ENCODE measurements at places on chromosomes 12 and 14.

- no peak for DNase-seq
Measured at GRCh38 chr12:29343022-29343799, 37.8 kb downstream of the ERGIC2 start.

- DNase-seq = no peak
Measured at GRCh38 chr12:44317651-44318126, 481.8 kb downstream of the TMEM117 start.

GRCh38 chr14:22305607-22306006 lies 283.4 kb downstream of the DAD1 start:
- DNase-seq = no peak

DNA sequence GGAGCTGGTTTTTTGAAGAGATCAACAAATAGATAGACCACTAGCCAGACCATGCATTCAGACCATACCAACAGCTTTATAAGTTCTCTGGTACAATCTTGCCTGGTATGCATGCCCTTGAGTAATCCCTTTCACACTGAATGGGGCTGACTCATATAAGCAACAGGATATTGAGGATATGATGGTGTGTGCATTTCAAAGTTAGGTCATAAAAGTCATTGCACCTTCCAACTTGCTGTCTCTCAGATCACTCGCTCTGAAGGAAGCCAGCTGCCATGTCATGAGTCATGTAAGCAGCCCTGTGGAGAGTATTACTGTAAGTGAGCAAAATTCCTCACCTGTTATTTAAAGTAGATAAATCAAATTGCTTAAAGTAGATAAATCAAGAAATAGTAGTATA lies 45.0 kb upstream of the OR6J1 start:
- no peak for DNase-seq

GRCh38 chr12:14167005-14167628 lies 185.7 kb upstream of the GRIN2B start:
- peak; percentile 46 for DNase-seq

GRCh38 chr12:85006206-85006605 lies 29.9 kb downstream of the TSPAN19 start:
- DNase-seq = no peak

GRCh38 chr14:39772627-39773026 lies 340.4 kb upstream of the FBXO33 start:
- DNase-seq = no peak

GRCh38 chr14:61227884-61228591 lies 53.1 kb downstream of the TMEM30B start:
- no peak for DNase-seq

DNA sequence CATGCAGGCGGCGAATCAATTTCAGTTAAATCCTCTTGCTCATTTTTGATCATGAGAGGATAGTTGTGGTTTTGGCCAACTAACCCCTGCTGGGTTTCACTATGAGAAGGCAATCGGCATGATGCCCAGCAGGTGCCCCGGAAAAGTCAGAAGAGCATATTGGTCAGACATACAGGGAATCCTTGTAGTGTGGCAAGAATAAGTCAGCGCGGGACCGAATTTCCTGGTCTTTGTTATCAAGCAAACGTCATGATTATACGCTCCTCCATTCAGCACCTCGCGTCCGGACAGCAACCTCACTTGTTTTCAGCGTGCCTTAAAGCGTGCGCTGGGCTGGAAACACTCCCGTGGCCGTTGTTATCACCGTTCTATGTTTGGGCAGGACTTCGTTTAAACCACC lies 1.8 kb downstream of the TBC1D30 start:
- no peak for DNase-seq

GRCh38 chr14:52473557-52473956 lies 78.7 kb downstream of the TXNDC16 start:
- peak; percentile 12 for DNase-seq

GRCh38 chr12:104385510-104385909 lies 71.2 kb upstream of the CHST11 start:
- no peak for DNase-seq

GRCh38 chr12:72453550-72453949 lies 181.4 kb downstream of the TRHDE start:
- DNase-seq = no peak

DNA sequence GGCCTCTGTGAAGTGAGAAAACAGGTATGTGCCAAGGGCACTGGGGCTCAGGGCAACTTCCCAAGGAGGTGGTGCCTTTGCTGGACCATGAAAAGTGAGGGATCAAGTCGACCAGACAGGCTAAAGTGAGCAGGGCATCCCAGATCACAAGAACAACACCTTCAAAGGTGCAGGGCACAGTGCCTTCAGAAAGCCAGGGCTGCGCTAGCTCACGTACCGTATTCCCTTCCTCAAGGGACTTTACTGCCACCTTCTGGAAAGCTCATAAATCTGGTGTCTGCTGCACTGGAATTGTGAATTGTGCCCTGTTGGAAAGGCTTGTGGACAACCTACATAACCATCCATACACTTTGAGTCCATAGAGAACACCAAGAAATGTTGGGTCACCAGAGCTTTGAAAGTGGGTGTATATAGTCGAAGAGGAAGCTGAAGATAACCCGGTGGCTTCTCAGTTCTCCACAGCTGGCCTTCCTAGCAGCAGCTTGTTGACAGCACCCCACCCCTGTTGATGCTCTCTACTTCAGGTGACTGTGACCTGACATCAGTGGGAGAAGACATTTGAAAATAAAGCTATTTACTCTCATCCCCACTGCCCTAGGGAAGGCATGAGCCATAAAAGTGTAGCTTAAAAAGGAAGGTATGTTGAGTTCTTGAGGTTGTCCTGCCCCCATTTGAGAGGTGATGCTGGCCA lies 24.5 kb downstream of the FIGNL2 start:
- no peak for DNase-seq

- no peak for DNase-seq
Measured at GRCh38 chr12:113077057-113077858, 20.7 kb downstream of the DTX1 start.

Measured in naive B cell (primary cell).